Smooth muscle cell of the brain vasculature (primary cell): ENCODE measurements at places on chromosomes 6 and 20.
A peak's percentile ranks its signal among the peaks of the same experiment; 100 is the strongest.

DNA sequence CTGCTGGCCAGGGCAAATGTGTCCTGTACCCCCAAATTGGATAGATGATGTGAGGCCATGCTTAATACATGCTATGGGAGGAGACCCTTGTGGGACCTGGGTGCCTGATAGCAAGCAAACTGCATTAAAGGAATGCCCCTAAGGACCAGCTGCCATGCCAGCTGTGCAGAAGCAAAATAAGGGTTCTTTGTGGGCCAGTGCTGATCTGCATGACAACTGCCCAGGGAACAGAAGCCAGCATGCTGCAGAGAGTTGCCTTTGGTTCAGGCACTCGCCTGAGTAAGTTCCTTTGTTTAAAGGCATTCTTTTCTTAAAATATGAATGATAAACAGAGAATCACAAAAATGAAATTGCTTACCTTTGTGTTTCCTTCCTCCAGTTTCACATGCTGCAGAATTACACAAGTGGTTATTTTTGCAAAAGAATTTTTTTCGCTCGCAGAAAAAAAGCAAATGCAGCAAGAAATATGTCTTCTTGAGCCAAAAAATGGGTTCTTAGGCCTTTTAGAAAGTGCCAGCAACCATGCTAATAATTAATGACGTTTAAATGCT, 6.9 kb upstream of the SYNDIG1 start:
- DNase-seq, result no peak

- DNase-seq, result no peak
Measured at GRCh38 chr20:20888266-20888656, 175.8 kb upstream of the RALGAPA2 start.

DNA sequence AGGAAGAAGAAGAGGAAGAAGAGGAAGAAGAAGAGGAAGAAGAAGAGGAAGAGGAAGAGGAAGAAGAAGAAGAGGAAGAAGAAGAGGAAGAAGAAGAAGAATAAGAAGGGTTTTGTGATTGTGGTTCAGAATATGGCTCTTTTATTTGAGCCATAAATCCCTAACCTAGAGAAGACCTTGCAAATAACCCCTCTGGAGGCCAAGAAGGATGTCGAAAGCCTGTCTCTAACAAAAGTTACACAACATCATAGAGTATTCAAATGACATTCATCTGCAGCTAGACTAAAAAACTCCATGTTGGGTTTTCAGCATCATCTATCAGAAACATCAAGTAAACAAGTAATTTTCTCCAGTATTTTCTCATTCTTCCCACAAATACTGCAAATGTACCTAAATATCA, 100.9 kb downstream of the RNASET2 start:
- no peak for DNase-seq

DNA sequence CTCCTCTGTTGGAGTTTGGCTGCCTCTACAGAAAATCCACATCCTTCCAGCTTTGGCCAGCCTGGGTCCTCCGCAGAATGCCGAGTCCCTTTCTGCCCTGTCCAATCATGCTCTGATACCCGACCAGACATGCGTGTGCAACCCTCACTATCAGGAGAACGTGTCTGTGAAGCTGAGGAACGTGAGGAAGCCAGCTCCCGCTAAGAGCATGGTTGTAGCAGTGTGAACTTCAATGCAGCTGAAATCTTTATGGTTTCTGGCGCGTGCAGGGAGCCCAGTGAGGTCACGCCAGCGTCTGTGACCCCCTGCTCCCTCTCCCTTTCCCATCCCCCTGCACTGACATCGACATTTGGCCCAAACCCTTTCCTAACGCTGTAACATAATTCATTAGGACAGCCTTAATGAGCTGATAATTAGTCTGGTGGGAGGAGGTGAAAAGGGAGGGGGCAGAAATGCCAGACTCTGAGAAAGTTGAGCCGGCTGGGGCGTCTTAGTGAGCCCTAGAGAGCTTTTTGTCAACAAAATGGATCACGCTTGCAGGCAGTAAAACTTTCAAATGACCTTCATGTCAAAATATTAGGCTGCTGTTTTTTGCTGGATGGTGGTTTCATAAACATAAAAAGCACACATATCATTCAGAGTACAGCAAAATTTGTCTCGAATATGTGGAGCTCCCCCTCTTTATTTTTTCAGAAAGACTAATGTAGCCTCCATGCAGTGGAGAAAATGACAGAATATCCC, 423.3 kb downstream of the QKI start:
- DNase-seq, result no peak

DNA sequence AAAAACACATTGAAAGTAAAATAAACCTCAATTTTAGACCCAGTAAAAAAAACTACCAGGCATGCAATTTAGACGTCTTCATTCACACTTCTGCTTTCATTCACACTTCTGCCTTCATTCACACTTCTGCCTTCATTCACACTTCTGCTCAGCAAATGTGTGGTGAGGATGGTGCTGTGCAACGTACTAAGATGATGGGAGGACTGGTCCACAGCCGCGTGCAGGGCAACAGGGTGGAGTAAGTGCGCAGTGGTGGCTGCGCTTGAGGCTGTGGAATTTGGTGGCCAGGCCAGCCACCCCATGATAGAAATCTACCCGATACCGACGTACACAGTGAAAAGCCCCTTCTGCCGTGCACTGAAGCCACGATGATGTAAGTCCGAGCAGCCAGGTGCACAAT, 114.3 kb upstream of the CD93 start:
- DNase-seq, result no peak

- DNase-seq, result no peak
Measured at GRCh38 chr6:44932651-44933091, 395.5 kb upstream of the RUNX2 start.

DNA sequence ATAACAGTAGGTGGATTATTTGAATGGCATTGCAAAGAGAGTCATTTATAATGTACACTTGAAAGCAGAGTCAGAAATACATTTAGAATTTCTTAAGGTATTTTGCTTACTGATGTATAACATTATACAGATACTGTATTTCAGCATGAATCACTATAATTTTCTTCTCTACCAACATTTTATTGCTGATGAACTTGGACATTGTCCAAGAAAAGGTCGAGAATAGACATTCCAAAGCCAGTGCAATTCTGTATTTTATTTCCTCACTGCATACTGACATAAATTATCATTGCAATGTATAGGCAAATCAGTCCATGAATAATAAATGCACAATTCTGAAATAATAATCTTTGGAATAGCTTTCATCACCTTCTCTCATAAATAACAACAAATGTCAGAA, 1420.0 kb upstream of the EYS start:
- DNase-seq, result no peak

DNA sequence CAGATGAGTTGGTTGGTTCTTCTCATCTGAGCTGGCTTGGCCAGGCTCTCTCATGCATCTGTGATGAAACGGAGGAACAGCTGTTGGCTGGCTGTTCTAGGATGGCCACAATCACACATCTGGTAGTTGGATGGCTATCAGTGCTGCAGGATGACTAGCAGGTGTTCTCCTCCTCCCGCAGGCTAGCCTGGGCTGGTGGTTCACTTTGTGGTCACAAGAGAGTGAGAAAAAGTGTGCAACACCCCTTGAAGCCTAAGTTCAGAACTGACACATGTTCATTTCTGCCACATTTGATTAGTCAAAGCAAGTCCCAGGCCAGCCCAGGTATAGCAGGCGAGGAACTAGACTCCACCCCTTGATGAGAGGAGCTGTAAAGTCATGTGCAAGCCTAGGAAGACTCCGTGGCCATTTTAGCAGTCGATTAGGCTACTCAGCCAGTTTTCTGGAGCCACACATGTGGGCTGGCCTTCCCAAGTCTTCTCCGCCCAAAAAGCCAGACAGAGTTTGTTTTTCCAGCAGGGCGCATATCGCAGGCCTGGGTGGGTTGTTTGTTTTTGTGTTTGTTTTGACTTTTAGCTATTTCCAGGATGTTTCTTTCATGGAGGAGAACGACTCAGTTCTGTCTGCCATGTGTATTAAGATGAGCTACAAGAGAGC, 120.8 kb downstream of the ISM1 start:
- DNase-seq, result no peak

DNA sequence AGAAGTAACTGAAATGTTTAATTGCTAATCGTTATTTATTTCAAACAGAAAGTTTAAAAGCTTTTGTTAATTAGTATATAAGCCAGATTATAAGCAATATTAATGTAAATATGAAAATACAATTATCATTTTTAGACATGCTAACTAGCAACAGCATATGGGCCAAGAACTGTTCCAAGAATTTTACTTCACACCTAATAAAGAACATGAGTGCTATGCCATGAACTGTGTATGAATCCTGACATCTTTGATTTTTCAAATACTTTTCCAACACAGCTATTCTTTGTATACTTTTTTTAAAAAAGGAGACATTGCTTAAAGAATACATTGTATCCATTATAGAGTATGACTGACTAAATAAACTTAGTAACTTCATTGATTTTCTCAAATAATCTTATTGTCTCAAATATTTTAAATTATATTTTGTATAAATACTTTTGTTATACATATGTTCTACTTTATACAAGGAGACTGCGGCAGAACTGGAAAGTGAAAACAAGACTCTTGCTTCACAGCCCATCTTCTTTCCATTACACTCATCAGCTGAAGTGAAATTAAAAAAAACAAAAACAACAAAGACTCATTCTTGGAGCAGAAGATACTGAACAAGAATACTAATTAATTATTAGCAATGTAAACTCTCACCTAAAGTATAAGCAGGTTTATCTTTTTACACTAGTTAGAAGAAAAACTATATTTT, 89.9 kb downstream of the EPHA7 start:
- no peak for DNase-seq

DNA sequence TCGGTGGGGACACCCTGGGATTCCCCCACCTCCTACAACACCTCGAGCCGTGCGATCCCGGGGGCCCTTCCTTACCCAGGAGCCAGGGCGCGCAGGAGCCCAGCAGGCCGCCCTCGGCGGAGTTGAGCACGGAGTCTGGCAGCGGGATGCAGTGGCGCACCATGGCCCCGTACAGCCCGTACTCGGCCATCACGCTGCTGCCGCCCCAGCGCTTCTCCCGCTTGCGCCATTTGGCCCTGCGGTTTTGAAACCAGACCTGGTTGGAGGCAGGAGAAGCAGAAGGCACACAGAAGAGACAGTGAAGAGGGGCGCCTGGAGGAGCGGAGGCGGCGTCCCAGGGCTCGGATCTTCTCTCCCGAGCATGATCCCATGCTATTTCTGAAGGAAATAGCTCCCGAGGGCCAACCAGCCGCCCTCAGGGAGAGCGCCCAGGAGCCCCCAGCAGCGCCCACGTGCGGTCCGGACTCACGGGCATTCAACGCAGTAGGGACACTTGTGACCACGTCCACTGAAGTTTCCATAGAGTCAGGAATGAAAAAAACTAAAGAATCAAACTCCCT, 4.3 kb downstream of the VSX1 start:
- DNase-seq, result no peak

DNA sequence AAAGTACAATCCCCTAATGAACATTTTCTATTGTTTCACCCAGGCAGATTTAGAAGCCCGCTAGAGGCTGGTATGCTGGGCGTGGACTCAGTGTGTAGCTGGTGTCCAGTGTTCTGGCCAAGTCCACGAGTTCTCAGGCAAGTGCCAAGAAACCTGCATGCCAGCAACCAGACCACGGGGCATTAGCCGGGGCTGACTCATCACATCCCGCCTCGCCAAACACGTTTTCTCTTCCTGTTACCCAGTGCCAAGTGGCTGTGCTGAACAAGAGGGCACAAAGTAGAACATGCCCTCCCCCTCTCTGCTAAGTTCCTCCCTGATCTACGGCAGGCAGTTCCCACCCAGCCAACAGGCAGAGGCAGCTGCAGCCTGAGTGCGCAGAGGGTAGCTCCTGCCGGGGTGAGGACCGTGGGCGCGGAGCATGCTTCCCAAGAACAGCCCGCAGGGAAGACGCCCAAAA, 29.6 kb downstream of the RAMACL start:
- DNase-seq, result peak; percentile 72

GRCh38 chr20:62978561-62978943, 26.0 kb downstream of the SLC17A9 start:
- DNase-seq, result no peak

GRCh38 chr6:137975188-137975940, 108.3 kb downstream of the TNFAIP3 start:
- no peak for DNase-seq

DNA sequence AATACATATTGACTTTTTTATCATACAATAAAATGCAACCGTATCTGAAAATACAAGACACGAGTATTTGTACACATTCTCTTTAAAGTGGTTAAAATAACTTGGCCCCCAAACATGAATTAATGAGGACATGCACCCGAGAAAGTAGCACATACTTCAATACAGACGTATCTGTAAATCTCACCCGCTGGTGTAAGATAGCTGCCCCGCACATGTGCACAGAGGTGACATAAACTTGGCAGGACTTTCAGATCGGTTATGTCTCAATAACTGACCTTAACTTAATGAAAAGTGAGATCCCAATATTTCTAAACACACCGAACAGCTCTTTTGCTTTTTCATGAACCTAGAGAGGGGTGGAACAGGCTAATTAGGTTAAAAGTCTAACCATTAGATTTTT, 91.5 kb upstream of the RPS6KA2 start:
- DNase-seq, result no peak

GRCh38 chr6:104324301-104324700, 535.4 kb downstream of the HACE1 start:
- no peak for DNase-seq

GRCh38 chr20:17029698-17030097, 197.1 kb upstream of the PCSK2 start:
- DNase-seq, result no peak

- no peak for DNase-seq
Measured at GRCh38 chr6:26123675-26123946, 36.4 kb downstream of the HFE start.

DNA sequence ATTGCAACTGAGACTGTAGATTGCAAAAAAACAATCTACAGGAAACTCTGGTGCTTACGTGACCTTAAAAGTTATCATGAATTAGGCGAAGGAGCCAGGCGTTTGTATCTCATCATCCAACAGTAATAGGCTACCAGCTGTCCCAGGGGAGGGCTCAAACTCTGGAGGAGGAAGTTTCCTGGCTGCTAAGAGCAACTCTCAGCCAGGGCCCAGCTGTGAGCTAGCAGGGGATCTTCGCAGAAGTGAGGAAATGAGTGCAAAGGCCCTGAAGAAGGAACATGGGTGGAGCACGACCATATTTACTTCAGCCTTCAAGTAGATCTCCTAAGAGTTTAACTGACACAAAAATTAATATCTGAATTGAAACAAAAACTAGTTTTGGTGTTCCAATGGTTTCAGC, 686.9 kb upstream of the MAP3K7 start:
- peak; percentile 32 for DNase-seq

GRCh38 chr6:155419161-155419560, 36.5 kb downstream of the NOX3 start:
- DNase-seq, result no peak

DNA sequence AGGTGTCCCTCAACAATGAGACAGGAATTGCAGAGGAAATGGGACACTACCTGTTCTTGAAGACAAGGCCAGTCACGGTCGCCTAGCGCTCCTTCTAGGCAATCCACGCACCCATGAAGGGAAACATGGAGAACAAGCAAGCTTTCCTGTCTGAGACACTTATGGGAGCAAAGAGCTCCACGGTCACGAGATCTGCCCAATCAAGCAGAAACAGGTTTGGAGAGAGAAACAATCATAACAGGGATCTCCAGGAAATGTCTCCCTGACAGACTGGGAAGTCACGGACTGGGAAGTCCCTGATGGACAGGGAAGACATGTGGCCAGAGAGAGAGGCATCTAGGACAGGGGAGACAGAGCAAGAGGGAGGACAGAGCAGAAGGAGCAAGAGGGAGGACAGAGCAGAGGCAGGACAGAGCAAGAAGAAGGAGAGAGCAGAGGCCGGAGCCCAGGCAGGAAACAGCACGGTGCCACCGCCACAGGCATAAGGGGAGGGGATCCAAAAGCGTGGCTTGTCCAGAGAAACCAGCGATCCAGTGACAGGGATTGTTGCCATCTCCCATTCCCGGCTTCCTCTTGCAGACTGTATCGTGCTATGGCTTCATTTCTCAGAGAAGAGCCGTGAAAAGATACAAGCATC, 167.8 kb upstream of the ZNF337 start:
- DNase-seq, result no peak

GRCh38 chr6:108952776-108953486, 104.7 kb downstream of the ARMC2 start:
- no peak for DNase-seq
